ENCODE measurements at places on chromosomes 4 and X.

DNA sequence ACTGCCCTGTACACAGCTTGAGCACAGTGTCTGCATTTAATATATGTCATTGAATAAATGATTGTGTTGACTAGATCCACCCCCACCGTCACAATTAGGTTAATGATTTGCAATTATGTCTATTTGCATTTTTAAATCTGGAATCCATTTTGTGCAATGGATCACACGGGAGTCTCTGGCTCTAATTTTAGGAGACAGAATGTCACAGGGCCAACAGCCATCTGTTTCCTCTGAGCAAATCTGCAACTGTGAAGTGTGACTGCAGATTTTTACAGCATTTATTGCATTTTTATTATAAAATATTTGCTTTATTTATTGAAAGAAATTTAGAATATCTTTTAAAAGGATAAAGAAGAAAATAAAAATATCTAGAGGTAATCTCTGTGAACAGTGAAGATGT is 316.8 kb downstream of the HS3ST1 start:
- no peak for DNase-seq

DNA sequence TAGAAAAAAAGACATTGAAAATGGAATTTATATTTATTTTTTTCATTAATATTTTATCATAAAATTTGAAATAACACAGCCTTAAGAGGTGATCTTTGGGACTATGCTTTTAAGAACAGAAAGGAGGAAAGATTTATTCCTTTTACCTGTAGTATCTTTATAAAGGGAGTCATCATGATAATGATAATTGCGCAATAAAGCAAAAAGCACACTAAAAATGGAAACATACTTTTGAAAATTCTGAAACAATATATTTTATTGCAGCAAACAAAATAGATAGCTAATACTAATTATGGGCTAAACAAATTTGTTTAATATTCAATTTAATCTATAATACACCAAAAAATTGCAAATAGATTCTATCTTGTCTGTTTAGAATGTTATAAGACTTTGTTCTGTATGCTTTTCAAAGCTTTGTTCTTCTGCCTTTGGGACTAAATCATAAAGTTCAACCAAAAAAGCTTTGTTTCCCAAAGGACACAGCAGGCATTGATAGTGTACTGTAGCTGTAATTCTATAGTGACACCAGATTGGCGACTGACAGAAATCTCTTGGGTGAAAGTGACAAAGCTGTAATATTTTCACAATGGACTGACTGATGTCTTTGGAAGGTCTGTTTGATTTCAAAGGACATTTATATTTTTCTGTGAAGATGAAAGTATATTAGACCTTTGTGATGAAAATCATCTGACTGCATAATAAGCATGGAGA is 2156.6 kb upstream of the TENM3 start:
- no peak for DNase-seq

DNA sequence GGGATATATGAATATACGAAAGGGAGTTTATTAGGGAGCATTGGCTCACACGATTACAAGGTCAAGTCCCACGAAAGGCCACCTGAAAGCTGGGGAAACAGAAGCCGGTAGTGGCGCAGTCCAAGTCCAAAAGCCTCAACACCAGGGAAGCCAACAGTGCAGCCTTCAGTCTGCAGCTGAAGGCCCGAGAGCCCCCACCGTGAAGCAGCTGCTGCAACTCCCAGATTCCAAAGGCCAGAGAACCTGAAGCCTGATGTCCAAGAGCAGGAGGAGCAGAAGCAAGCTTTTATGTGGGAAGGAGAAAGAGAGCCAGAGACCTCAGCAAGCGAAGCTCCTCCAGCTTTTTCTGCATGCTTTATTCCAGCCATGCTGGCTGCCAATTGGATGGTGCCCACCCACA is 275.8 kb downstream of the PTTG2 start:
- no peak for DNase-seq

- no peak for DNase-seq
Observed at GRCh38 chrX:114964374-114964773, 53.0 kb downstream of the IL13RA2 start.

DNA sequence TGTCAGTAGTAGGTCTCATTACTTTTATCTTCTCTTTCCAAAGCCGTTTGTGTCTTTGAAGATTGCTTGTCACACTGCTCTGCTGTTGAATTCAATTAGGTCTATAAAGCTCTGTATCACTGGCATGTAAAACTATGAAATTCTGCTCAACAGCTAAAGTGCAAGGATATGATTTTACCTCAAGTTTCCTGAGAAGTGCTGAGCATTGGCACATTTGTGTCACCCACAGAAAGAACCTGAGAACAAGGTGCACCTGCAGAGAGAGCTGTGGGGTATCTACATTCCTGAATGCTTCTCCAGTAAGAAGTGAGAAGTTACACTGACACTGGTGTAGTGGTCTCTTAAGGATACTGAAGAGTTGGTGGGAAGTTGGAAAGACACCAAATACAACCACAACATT is 274.0 kb downstream of the INPP4B start:
- DNase-seq: no peak

GRCh38 chr4:114563536-114564315 is 34.9 kb upstream of the UGT8 start:
- DNase-seq: no peak

DNA sequence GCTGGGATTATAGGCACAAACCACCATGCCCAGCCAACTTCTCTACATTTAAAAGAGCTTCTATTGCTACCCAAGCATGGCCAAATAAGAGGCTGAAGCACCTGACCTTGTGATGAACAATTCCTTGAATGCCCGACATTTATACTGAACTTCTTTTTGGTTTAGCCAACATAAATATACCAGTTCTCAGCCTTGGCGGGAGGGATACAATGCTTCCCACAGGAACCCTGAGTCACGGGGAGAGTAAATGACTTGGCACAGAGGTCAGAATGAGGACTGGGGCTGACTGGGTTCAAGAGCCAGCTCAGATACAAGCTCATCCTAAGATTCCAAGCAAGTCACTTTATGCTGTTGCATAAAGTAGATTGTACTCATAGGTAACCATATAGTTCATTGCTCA is 6.1 kb downstream of the HOPX start:
- no peak for DNase-seq

DNA sequence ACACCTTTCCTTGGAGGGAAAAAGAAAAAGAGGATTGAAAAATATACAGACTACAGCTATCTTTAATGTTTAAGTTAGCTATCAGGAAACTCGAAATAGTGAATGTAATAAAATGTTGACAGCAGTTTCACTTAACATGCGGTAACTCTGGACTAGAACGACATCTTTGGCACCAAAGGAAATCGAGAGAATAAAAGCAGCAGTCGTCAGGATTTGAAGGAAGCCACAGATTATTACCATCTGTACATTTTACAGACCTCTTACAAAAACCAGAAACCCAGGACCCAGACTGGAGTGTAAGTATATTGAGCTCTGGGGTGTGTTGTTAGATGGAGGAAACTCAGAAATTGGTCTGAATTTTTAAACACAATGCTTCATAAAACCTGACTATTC is 51.6 kb upstream of the STOX2 start:
- DNase-seq: no peak

GRCh38 chrX:8783097-8783713 is 18.0 kb downstream of the FAM9A start:
- DNase-seq: no peak

- peak; percentile 57 for DNase-seq
Observed at GRCh38 chrX:39808471-39808917, 289.3 kb downstream of the BCOR start.

GRCh38 chr4:109979920-109980717 is 67.4 kb downstream of the EGF start:
- DNase-seq: no peak

DNA sequence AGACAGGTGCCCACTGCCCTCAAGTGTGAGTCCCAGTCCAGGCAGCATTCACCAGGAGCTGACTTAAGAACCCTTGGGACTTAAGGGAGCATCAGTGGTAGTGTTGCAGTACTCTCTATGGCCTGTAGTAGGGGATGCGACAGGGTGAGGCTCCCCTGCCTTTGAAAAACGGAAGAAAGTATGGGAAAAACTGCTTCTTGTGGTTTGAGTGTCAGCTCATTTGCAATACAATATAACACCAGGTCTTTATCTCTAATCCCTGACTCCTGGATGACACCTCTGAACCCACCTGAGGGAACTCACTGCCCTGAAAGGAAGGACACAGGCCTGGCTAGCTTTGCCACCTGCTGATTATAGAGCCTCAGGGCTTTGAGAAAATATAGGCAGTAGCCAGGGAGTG is 176.0 kb downstream of the SMARCA1 start:
- DNase-seq: no peak

- DNase-seq: no peak
Observed at GRCh38 chr4:73528171-73528570, 46.6 kb downstream of the AFM start.

DNA sequence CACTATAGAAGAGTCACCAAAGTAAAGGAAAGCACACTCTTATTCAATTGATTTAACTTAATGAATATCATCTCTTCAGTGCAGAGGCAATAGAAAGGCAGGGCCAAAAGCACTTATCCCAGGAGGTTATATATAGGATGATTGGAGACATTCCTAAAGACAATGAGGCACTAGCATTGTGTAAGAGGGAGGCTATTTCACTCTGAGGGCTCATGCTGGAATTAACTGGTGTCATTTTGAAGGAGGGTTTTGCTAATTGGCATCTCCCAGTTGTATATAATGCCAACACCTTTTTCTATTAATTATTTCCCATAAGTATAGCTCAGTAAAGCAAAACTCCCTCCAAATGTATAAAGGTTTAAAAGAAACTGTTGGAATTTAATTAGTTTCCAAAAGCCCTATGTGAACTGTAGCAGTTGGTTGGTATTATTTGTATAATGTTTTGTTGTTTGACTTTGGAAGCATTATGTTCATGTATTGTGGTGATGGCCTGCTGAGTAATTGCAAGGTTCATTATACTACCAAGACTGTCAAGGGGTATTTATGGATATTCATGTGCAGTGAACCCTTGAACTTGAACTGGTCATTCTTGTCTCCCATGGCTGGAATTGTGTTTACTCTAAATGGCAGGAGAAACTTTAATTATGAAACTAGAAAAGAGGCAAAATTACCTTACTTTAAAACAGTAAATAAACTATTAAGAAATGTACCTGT is 270.3 kb downstream of the BMPR1B start:
- no peak for DNase-seq

Measured in SK-N-DZ (cell line).